ENCODE measurements at places on chromosomes 6 and 20.

- no peak for DNase-seq
Observed at GRCh38 chr6:44176130-44176761, 17.6 kb downstream of the CAPN11 start.

DNA sequence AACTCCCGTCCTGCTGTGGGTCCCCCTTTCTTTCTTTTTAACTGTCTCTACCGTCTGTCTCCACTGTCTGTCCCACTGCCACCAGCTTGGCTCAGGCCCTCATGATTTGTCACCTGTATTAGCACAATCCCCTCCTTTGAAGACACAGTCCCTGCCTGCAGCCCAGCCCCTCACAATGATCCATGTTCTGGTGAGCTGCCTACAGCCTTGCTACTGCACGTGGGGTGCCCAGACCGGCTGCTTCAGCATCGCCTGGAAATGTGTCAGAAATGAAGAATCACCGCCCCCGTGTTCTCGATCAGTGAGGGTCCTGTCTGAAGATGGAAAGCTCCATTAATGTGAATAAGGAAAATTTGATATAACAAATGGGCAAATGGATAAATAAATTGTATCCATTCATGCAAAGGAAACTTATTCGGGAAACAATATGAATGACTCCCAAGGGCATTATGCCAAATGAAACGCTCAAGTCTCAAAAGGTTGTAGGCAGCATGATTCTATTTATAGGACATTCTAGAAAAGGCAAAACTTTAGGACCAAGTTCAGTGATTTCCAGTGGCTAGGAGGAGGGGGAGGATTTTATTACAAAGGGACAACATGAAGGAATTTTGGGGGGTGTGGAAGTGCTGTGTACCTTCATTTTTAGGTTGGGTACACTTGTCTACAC is 59.4 kb upstream of the CD83 start:
- DNase-seq, result no peak

GRCh38 chr20:58877976-58878360 is 25.5 kb downstream of the GNAS start:
- DNase-seq, result no peak

GRCh38 chr6:113073611-113074191 is 726.6 kb downstream of the RFPL4B start:
- DNase-seq, result no peak

- DNase-seq, result no peak
Observed at GRCh38 chr6:160667639-160668481, 3.8 kb upstream of the LPA start.

DNA sequence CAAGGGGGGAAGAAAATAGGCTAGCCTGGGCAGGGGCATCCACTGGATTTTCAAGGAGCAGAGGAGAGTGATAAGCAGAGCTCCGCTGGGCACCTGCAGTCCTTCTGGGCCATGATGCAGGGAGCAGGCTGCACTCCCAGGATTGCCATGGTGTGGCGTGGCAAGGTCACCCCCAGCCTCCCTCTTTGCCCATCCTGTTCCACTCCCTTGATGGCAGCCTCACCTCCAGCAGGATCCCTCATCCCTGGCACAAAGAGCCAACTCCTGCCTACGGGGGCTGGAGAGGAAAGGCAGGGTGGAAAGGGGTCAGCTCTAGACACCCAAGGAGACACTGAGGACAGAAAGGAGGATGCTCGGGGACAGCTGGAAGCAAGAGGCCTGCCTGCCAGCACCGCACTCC is 22.4 kb upstream of the MYMX start:
- no peak for DNase-seq

DNA sequence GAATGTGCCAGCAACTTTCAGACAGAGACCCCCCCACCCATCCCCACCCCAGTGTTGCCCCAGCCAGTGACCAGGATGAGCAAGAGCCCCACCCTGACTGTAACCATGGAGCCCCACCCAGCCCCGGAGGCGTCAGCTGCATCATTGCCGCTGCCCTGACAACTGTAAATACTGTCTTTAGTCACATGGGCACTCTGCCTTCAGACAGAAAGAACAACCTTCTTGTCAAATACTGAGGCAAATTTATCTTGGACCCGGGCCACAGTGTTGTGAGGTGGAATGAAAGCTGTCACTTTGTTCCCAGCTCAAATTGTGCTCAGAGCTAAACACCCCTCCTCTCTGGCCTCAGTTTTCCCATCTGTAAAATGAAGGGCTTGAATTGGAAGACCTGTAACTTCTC is 23.7 kb downstream of the MOCS3 start:
- DNase-seq, result no peak

DNA sequence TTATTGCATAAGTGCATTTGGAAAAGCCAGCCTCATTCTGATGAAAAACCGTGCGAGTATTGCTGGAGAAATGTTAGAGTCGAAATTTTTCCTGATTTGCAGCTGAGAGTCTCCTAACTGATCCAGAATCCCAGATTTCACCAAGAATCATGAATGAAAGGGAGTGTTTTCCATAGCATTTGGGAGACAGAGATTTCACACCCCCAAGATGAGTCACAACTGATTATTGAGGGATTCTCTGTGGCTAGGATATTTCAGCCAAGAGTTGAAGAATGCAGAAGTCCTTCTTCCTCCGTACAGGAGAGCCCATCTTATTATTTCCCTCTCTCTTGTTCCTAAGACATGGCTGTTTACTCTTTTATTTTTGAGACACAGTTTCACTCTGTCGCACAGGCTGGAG is 82.2 kb upstream of the SALL4 start:
- DNase-seq, result no peak

GRCh38 chr6:144449218-144449617 is 164.1 kb downstream of the UTRN start:
- DNase-seq, result no peak

DNA sequence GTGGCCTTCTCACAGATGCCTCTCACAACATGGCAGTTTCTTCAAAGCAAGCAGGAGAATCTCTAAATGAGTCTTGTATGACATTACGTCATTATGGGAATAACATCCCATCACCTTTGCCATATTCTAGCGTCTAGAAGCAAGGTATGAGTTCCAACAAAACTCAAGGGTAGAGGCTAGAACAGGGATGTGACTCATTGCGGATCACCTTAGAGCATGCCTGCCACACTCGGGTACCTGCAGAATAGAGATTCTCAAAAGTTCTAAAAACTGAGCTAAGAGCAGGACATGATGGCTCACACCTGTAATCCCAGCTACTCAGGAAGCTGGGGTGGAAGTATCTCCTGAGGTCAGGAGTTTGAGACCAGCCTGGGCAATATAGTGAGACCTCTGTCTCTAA is 182.8 kb downstream of the SLC16A10 start:
- DNase-seq, result no peak

DNA sequence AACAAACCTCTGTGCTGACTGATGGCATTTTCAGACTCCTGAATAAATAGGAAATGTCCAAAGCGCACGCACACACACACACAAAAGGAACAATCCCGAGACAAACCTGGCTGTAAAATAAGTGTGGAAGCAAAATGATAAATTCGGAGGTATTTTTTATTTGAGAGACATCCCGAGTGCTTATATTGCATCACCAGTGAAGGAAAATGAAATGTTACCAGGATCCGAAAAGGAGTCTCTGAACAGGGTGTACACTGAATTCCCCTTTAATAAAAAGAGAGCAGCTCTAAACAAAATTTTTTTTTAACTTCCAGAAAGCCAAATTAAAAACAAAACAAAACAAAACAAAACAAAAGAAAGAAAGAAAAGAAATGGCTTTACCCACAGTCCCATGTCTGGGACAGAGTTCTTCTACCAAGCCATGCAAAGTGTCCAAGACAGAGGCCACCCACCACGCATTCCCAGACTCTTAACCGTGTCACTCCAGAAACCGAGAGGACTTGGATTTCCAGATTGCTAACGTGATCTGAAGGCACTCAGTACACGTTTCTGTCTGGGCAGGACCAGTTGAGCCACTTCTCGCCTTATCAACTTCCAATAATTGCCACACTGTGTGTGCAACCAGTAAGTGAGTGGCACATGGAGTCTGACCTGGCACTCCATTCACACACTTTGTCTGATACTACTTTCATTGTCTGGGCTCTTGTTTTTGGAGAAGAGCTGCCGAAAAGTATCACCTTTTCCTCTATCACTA is 817 bp downstream of the ME1 start:
- peak; percentile 23 for DNase-seq

GRCh38 chr6:18203786-18204185 is 48.6 kb downstream of the KDM1B start:
- DNase-seq, result no peak

- DNase-seq, result no peak
Observed at GRCh38 chr6:4977468-4977867, 26.4 kb downstream of the RPP40 start.

GRCh38 chr6:169500688-169501087 is 201.1 kb downstream of the WDR27 start:
- no peak for DNase-seq

- DNase-seq, result no peak
Observed at GRCh38 chr6:36688063-36688738, 9.4 kb upstream of the RAB44 start.

GRCh38 chr6:39254999-39255535 is 25.8 kb upstream of the KCNK5 start:
- no peak for DNase-seq

DNA sequence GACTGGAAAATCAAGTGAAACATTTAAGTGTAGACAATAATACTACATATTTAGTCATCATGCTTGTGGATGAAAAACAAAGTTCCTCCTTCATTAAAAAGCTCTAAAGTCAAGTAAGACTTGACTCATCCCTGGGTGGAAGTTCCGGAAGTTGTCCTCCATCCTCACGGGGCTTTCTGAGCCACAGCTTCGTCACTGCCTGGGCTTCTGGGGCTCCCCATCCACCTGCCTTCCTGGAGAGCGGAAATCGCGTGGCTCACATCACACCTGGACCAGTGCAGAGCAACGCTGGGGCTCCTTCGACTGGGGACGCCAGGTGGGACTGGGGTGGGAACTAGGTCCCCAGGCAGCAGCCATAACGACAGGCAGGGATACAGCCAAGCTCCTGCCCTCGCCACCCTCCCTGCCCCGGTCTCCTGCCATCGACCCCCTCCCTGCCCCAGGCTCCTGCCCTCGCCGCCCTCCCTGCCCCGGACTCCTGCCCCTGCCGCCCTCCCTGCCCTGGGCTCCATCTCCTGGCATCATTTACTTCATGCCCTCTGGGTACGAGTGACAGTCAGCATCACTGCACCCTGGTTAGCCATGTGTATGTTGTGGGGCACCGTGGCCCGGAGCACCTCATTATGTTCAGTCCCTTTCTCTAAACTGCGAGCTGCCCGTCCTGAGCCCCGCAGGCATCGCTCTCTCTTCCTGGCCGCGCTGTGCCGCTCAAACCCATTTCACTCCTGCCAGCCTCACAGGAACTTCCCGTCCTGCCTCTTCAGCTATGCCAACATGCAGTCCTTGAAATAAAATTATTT is 12.9 kb downstream of the THBS2 start:
- no peak for DNase-seq

All from right lung (tissue), 10 donors.